Bone marrow (tissue), 2 donors: ENCODE measurements at places on chromosomes 3 and 15.

DNA sequence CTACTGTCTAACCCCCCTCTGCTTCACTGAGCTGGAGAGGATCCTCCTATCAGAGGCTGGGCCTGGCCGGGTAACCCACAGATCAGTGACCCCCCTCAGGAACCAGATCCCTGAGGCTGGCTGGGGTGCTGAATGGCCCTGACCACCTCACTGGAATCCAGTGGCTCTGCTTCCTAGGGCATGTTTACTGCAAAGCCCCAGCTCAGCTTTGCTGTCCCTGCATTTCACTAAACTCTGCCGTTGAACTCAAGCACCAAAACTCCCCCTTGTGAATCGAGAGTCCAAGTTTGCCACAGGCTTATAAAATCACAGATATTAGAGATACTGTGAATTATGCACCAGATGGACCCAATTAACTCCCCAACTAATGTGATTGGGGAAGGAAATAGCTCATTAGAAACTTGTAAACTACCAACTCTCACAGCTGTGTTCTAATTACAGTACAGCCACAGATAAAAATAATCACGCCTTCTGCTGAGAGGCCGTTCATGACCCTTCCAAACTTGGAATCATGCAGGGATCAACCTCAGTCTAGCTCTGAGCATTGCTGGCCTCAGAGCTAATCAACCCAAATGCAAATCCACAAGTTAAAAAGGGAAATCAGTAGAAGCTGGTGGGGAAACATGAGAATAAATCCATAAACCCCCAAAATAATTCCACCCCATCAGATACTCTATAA, 47.0 kb downstream of the OCA2 start:
- DNase-seq, result no peak

DNA sequence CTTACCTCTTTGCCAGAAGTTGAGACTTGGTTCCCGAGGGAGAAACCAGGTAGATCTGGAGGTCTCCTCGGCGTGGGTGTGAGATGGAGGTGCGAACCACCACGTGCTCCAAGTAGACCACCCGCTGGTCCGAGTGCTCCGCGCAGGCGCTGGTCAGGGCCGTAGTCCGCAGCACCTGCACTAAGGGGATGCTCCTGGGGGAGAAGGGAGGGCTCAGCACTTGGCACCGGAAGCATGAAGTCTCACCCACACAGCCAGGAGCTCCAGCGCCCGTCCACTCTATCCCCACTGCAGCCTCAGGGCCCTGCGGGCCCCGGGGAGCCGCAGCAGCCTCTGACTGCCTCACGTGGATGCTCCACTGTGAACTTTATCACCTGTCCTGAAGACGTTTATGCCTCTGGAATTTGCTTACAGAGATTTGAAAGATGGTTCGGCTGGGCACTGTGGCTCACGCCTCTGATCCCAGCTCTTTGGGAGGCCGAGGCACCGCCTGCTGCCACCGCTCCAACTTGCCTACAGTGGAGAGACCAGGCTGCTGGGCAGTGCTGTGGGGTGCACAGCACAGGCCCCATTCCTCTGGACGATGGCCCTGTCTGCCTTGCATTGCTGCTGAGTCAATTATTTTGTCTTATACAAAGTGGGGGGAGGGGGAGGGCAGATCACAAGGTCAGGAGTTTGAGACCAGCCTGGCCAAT, 75.4 kb upstream of the SNRPA1 start:
- DNase-seq, result no peak

- DNase-seq, result no peak
Observed at GRCh38 chr15:52682781-52683180, 3.6 kb upstream of the ATOSA start.

DNA sequence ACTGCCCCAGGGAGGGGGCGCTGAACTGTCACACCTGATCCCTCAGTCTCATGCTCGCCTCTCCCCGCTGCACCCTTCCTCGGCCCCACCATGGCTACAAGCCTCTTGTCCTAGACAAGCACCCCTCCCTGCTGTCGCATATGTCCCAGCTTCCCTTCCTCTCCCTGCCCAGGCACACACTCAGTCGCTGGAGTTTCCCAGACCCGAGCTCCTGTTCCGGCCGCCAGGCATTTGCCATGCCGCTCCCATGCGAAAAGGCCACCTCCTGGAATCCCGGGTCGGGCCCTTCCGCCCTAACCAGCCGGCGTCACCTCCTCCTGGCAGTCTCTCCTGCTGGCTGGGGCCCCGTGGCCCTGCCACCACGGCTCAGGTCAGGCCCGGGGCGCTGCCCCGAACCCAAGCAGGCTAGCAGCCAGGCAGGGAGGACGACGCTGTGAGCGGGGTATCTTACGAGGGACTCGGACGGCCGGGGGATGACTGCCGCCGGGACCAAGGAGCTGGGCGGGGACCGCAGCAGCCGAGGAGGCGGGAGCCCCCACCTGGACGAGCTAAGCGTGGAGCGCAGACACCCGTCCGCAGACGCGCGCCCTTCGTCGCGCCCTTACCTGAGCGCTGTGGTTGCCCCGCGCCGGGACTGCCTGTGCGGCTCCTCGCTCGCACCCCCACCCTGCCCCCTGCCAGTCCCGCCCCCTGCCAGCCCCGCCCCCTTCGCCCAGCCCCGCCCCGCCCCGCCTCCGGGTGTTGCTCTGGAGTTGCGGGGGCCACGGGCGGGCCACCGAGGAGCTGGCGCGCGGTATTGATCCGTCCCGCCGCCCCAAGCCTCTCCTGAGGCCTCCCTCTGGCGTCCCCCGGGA, at the start of gene ALS2CL:
Gene ALS2CL (minus strand): TSS at position 642 of the 854 bp plus-strand sequence. CDS start 4,239 bp downstream, outside the sequence.
- DNase-seq, result peak; percentile 70

GRCh38 chr3:182182531-182182968, 470.8 kb downstream of the SOX2 start:
- no peak for DNase-seq

DNA sequence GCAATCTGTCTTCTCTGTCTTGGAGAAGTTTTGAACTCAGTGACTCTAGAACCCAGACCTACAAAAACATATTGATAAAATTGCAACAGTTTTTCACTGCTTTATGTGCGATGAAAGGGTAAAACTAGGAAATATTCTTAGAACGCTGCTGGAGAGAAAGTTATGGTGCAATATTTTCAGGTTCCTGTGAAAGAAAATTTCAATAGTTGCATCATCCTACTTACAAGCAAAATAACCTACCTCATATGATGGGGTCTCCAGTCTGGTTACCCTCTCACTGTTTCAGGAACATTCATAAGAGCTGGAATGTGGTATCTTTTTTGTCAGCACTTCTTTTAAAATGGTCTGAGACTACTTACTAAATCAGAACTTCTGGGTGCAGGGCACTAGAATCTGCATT, 27.1 kb downstream of the GATM start:
- no peak for DNase-seq

- no peak for DNase-seq
Observed at GRCh38 chr15:37131621-37132020, 31.3 kb upstream of the MEIS2 start.

DNA sequence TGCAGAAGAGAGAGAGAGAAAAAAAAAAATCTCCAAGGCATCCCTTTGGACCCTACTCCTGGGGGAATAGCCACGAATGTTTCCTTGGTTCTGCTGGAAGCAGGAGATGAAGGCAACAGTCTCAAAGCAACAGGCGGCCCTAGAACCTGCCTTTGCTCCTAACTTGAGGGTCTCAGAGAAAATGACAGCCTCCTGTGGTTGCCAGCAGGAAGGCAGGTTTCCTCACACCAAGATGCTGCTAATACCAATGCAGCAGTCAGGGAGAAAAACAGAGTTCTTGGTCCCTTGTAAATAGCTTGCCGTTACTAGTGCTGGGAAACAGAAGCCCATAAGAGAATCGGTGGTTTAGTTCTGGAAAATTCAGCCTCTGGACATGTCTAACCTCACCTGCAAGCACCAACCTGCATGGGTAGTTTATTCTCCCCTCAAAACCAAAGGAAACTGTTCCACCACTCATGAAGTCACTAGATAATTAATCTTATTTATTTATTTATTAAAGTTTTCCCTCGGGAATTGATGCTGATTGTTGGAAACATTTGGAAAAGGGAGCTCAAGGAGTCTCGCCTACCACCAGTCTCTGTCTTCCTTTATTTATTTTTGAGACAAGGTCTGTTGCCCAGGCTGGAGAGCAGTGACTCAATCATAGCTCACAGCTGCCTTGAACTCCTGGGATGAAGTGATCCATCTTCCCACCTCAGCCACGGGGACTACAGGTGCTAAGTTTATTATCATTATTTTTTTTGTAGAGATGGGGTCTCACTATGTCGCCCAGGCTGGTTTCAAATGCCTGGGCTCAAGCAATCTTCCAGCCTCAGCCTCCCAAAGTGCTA, 883 bp upstream of the FRMD4B start:
- no peak for DNase-seq

GRCh38 chr3:113211330-113212149, at the start of gene BOC:
BOC (plus strand) TSS chr3:113211557; CDS start chr3:113249803, 38,246 bp downstream.
- DNase-seq, result no peak

GRCh38 chr3:32198714-32199113, 39.8 kb upstream of the CMTM8 start:
- DNase-seq, result no peak

DNA sequence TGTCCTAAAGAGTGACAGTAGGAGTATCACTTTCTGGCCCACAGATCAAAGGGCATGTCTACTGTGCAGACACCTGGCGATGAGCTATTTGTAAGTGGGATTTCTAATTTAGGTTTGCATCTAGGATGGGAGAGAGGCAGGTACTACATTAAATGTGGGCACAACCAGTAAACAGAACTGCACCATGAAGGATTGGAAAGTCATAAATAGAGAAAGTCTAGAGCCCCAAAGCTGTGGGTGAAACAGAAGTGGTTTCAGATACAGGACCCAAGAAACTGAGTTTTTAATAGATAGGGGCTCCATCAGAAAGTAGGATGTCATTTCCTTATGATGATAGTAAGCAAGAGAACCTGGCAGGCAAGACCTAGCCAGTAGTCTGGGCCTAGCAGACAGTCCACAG, 35.2 kb upstream of the SPPL2A start:
- no peak for DNase-seq

GRCh38 chr3:154071146-154071545, 50.0 kb upstream of the ARHGEF26 start:
- no peak for DNase-seq

DNA sequence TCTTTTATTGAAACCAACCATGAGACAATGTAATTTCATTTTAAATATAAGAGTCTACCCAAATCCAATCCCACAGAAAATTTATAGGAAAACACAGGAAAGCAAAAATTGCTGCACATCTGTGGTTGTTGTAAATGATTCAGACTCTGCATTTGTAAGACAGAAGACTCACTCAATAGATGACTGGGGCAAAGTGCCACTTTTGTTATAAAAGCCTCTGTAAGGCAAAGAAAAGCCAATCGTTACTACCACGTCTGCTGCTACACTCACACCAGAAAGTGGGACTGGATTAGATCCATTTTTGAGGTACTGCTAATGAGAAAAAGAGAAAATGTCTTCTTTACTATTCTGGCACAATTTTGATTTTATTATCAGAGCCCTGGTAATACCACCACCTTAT, 74.9 kb downstream of the SEMA6D start:
- DNase-seq, result no peak

DNA sequence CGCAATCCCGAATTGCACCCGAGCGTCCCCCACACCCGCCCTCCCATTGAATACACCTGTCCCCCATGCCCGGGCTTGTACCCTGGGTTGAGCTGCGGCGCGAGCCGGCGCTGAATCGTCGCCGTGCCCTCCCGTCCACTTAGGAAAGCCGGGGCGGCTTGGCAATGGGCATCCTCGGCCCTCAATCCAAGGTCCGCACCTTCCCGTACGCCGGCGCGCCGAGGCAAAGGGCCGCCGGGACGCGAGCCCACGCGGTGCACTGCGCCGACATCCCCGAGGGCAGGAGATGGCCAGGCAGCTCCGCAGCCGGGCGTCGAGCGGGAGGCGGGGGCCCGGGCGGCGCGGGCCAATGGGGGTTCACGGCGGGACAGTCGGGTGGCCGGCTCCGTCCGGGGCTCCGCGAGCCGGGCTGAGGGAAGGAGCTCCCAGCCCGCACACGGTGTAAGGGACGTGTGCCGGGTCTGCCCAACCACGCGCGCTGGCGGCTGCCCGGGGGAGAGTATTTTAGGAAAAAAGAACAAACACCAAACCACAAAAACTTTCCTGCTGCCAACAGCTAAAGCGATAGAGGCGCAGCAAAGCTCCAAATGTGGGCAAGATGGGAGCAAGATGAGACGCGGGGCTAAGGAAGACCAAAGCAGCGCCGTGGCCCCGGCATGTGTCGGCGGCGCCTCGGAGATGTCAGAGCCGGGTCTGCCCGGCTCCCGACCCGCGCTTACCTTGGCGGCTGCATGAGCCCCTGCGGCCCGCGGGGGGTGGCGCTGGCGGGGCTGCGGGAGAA, 621 bp downstream of the RGMA start:
- DNase-seq, result no peak

GRCh38 chr3:94285872-94286271, 223.0 kb downstream of the NSUN3 start:
- no peak for DNase-seq

GRCh38 chr3:107956991-107957900, 133.6 kb downstream of the CD47 start:
- DNase-seq, result no peak
